ENCODE measurements at places on chromosomes 16 and 17.
A peak's percentile ranks its signal among the peaks of the same experiment; 100 is the strongest.

DNA sequence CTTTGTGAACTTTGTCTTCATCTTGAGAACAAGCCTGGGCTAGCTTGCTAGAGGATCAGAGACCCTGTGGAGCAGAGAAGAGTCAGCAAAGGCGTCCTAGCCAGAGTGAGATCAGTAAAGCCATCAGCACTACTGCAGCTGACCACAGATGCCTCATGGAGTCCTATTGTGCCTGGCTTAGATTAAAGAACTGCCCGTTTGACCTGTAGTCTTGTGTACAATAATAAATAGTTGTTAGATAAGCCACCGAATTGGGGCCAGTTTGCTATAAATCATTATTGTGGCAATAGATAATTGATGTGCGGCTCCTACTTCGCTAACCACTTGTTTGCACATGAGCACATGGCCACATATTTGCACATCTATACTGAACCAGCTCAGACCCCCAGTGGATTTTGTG lies 103.0 kb downstream of the CYLD start:
- DNase-seq: no peak

DNA sequence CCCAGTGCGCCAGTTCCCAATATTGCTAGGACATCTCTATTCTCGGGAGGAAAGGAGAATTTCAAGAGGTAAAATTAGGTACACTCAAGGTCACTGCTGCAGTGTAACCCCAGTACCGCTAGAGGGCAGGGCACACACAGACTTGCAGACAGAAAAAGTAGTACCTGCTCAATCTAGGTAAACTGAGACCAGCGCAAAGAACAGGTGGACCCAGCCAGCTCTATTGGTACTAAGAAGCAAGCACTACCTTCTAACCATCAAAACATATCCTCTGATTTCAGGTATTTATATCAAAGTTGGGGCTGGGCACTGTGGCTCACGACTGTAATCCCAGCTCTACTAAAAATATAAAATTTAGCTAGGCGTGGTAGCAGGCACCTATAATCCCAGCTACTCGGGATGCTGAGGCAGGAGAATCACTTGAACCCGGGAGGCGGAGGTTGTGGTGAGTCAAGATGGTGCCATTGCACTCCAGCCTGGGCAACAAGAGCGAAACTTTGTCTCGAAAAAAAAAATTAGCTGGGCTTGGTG lies 3.6 kb upstream of the WDR81 start:
- peak; percentile 59 for DNase-seq

DNA sequence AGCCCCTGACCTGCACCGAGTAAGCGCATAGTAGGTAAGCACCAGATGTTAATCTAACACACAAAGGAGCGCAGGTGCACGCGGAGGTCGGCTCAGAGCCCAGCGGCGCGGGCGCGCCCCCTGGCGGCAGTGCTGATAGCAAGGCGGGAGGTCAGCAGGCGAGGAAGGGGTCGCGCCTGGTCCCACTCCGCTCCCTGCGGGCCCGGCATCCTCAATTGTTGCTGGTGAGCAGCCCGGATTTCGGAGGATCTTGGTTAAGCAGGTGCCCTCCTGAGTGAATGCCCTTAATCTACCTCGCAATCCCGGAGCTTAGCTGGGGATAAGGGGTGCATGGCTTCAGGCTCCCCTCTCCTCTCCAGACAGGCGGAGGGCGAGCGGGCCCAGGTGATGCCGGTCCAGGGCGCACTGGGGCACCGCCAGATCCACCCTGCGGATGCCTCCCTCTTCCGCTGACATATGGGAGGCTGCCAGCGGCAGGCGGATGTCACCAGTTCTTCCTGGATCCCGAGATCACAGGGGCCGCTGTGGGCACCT lies 4.0 kb upstream of the WNT3 start:
- peak; percentile 59 for DNase-seq

DNA sequence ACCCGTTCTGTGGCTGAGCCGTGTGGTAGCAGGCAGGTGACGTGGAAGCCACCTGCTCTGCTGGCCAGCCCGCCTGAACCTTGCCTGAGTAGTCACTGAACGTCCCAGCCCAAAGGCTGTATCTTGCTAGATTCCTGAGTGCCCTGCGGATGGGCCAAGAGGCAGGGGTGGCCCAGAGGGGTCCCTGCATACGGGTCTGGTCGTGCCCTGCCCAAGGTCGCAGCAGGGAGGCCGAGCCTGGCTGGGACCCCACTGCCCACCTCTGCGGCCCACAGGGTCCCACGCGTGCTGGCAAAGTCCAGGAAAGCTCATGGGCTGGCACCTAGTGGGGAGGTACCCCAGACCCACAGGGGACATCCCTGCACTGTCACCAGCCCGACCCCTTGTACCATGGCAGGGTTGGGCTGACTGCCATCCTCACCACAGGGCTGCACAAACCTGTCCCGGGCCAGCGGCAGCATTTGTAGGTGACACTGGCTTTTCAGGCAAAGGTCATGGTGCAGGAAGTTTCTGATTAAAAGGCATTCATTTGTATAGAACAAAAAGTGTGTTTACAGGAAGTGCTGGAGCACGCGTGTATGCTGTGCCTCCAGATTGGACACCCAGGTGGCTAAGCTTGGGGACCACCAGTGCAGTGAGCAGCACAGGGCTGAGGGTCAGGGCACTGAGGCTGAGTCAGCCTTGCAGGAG lies 45.1 kb upstream of the ZC3H18 start:
- DNase-seq: no peak

- no peak for DNase-seq
Measured at GRCh38 chr16:25626172-25626571, 65.6 kb upstream of the HS3ST4 start.

DNA sequence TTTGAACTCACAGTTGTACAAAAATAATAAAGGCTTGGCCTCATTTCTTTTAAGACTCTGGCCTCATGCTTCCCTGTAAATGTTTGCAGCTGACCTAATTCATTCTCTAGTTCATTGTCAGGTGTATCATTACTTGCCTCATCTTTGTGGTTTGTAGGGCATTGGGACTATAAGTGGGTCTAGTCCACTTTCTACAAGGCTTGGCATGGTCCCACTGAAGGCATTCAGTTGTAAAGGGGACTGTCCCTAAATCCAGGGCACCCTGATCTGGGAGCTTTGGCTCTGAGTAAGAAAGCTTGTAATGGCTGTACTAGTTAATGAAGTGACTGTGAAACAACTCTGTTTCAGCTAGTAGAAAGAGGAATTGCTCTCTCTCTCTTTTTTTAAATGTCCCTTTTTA lies 2.7 kb downstream of the KCTD2 start:
- DNase-seq: no peak

GRCh38 chr17:75152922-75153779 lies 1.2 kb downstream of the JPT1 start:
- peak; percentile 52 for DNase-seq
